ENCODE measurements at places on chromosomes 6 and 20.
A peak's percentile ranks its signal among the peaks of the same experiment; 100 is the strongest.

DNA sequence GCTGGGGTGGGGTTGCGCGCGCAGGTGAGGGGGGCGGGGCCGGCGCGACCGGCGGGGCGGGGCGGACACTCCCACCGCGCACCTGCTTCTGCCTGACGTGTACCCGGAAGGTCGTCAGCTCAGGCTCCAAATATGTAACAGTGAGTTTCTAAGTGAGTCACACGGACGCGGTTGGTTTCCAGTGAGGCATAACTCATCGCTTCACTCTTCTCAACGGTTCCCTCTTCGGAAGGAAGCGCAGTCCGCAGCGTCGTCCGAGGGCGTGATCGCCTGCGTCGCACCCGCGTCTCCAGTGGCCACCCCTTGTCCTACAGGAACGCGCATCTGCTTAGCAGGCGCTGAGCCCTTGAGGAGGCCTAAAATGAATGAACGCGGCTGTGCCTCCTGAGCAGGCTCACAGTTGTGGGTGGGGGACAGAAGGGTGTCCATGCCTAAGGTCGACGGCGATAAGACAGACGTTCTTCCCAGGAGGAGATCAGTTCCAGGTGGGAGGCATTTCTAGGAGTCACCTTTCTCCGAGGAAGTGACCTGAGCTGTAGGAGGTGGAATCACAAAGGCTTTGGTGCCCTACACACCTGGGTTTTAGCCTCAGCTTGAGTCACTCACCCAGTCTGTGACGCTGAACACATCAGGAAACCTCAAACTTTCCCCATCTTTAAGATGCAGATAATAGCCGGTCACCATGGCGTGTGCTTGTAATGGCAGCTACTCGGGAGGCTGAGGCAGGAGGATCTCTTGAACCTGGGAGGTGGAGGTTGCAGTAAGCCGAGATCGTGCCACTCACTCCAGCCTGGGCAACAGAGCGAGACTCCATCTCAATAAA, 50.9 kb upstream of the EZR start:
- no peak for DNase-seq

- no peak for DNase-seq
Measured at GRCh38 chr6:34601706-34602105, 45.6 kb upstream of the SPDEF start.

GRCh38 chr6:158468666-158469065, 91.2 kb upstream of the TMEM181 start:
- DNase-seq = no peak

GRCh38 chr20:41408156-41408794, 41.7 kb upstream of the EMILIN3 start:
- no peak for DNase-seq

GRCh38 chr6:104784884-104785283, 74.8 kb downstream of the HACE1 start:
- no peak for DNase-seq

- no peak for DNase-seq
Measured at GRCh38 chr6:136191606-136192312, 58.4 kb downstream of the MTFR2 start.

DNA sequence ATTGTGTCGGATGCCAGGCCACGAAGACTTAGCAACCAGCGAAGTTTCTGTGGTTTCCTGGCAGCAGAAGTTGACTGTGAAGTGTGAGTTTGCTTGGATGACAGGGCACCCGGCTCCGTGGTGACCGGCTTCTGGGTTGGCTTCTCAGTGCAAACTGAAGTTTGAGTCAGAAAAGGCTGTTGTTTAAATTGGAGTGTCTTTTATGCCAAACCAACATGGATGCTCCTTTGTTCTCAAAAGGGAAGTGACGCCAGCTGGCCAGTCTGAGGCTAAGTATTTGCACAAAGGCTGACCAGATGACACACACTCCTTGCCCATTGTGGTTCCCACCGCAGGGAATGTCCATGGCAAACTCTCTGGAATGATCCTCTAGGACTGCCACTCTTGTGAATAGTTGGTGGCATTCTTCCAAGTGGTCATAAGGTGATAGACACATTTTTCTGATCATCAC, 164.8 kb upstream of the QKI start:
- no peak for DNase-seq

DNA sequence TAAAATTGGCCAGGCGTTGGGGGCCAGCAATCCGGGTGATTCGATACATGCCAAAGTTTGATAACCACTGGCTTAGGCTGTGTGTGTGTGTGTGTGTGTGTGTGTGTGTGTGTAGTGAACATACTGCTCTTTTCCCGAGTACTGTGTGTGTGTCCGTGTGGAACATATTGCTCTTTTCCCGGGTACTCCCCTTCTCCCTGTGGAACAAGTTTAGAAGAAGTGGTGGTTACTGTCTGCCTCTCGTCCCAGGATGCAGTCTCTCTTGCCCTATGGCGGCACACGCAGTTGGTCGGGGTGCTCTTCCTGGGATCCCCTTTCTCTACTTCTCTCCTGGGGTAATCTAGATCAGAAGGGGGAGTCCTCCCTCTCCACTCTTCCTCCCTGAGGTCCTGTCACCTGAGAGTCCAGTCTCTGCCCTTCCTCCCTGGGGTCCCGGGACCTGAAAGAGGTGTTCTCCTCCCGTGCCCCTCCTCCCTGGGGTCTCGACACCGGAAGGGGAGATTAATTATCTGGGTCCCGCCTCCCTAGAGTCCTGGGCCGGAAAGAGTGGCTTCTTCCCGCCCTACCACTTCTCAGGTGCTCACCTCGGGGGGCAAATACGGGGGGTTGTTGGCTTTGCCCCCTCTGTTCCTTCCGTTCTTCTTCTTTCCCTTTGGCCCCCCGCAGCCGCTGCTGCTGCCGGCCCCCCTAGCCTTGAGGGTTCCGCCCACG, 516 bp downstream of the GTPBP2 start:
- DNase-seq = peak; percentile 29

DNA sequence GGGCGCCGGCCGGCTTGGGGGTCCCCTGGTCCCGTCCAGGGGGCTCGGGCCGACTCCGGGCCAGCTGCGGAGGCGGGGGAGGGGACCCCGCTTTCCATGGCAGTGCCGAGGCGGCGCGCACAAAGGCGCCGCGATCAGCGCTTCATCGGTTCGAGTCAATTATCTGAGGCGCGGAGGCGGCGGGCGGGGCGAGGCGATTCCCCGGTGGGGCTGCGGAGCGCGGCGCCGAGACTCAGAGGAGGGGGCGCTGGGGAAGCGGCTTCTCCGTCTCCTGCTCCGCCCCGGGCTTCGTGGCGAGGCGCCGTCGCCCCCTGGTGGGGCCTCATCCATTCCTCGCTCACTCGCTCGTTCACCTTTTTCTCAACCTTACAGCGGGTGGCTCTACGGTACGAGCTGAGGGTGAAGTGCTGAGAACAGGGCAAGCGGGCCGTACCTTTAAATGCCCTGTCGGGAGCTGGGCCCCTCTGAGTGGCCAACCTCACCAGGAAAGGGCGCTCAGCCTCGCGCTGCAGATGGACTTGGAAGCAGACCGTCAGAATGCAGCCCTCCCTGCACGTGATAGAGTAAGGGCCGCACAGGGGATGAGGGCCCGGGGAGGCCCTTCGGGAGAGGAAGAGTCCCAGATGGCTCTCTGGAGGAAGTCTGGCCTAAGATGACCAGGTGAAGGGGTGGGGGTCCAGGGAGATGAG, 39.9 kb downstream of the SLC52A3 start:
- DNase-seq = peak; percentile 61

GRCh38 chr6:98797217-98797994, 37.0 kb upstream of the POU3F2 start:
- DNase-seq = no peak

Measured in iPS DF 6.9 (cell line).